Stimulated activated CD8-positive, alpha-beta memory T cell treated with anti-CD3 and anti-CD28 coated beads, Interleukin-4, amount 100 ng/mL, for 1 hour (primary cell): ENCODE measurements at places on chromosomes 5 and 9.

DNA sequence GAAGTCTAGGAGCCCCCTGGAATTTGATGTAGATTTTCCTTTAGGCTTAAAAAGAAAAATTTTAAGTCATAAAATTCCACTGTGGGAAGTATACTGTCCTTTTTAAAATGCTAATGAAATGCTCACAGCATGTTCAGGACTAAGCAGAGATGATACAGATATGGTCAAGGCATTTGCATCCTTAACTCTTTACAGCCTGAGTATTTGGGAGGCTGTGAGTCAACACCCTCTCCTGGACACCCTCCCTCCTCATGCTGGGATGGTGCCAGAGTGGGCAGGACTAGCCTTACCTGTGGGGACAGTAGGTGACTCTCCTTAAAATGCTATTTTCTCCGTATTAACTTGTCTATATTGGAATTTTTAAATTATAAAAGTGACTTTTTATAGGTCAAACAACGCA lies 197.4 kb upstream of the ELL2 start:
- DNase-seq = no peak

- no peak for DNase-seq
These were observed 72.3 kb downstream of the RAPGEF1 start for GRCh38 chr9:131667576-131667975.

DNA sequence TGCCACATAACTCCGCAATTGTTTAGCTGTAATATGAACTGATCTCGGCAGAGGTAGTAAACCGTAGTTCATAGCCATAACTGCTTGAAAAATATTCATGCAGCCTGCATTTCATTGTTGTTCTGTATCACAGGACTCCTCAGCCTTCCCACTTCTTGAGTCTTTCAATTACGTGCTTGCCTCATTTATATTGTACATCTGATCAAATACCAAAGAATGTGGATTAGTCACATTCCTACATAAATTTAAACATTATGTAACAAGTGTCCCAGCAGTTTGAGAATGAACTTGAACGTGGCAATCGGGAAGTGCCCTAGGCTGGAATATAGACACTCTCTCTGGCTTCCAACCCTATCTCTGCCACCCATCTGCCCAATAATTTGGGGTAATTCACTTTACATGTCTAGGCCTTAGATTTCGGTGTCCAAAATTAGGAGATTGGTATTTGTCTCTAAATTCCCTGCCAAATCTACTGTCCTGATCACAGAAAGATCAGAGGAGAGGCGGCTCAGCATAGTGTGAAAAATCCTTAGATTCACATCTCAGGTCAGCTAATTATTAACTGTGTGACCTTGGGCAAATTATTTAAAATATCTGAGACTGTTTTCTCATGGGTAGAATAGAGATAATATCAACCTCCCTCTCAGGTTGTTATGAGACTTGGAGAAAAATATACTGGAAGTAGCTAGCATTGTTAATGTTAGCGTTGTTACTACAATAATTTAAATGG lies 215.1 kb upstream of the RFX3 start:
- DNase-seq = no peak

GRCh38 chr9:125568621-125569020 lies 138.4 kb downstream of the MAPKAP1 start:
- no peak for DNase-seq

DNA sequence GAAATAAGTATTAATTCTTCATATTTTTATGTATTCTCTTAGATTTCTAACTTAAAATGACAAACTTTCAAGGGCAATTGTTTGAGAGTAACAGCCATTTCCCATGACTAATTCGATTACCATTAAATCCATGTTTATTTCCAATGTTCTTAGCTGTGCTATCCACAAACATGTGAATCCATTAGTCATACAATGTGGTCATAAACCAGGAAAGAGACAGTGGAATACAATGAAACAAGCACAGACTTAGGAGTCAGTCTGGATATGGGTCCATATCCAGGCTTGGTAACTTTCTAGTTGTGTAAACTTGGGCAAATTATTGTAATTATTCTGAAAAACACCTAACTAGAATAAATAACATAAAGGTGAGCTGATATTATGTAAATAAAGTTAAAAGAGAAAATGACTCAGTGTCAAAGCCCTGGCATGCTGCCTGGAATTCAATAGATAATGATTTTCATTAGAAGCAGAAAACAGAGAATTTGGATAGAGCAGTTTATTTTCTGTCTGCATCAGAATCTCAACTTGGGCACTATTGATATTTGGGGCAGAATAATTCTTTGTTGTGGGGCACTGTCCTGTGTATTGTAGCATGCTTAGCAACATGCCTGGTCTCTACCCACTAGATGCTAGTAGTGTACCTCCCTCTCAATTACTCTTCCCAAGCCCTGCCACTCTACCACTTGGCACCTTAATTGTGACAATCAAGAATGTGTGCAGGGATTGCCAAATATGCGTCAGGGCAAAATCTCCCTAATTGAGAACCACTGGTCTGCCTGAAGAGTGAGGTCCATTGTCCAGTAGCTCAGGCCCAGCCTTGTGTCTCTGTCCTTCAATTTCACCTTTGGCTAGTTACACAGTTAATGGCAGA lies 44.7 kb upstream of the SLC27A6 start:
- DNase-seq = no peak

DNA sequence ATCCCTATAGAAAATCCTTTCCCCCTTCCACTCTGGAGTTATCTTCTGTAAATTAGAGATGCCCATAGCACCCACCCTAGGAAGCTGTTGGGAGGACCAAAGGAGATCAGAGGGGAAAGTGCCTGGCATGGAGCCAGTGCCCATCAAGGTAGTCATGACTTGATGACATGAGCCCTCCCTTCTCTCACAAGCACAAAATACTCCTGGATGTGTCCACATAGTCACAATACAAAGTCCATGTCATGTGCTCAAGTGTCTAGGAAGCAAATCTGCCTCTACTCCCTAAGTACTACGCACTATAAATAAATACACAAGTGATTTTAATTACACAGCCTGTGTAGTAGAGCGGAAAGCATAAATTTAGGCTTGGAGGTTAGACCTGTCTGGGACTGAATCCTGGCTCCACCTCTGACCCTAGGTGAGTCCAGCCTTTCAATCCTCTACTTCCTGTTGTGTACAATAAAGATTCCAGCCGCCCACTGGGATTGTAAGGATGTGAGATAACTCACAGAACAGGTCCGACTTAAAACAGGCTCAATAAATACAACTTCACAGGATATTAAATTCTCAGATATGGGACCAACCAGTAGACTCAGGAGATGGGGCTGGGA lies 30.6 kb downstream of the TTC39B start:
- DNase-seq = no peak

- DNase-seq = no peak
These were observed 313.5 kb upstream of the PDE4D start for GRCh38 chr5:60207040-60207439.

DNA sequence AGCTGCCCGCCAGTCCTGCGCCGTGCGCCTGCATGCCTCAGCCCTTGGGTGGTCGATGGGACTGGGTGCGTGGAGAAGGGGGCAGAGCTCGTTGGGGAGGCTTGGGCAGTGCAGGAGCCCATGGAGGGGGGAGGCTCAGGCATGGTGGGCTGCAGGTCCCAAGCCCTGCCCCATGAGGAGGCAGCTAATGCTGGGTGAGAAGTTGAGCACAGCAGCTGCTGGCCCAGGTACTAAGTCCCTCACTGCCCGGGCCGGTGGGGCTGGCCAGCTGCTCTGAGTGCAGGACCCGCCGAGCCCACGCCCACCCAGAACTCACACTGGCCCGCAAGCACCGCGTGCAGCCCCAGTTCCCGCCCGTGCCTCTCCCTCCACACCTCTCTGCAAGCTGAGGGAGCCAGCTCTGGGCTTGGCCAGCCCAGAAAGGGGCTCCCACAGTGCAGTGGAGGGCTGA lies 764.3 kb upstream of the TYRP1 start:
- no peak for DNase-seq

- DNase-seq = no peak
These were observed 419.4 kb downstream of the RAB3C start for GRCh38 chr5:59002162-59002825.

DNA sequence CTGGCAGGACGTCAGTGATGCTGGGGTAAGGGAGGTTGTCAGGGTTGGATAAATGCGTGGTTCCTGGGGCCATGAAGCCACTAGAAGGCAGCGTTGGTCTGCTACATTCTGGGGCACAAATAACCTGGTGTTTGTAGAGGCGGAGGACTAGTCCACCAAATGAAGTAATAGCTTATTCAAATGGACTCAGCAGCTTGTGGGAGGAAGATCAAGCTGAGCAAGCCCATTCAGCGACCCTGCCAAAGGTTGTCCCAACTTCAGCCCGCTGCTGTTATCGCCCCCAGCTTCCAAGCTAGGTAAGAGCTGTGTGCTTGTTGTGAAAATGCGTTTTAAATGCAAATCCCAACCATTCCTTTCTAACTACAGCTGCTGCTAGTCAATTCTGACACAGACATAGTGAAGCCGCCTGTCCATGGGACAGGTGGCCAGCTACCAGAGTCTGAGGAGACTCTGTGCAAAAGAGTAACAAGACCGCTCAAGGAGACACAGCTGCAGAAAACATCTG lies 7.6 kb upstream of the FAM240B start:
- DNase-seq = no peak

DNA sequence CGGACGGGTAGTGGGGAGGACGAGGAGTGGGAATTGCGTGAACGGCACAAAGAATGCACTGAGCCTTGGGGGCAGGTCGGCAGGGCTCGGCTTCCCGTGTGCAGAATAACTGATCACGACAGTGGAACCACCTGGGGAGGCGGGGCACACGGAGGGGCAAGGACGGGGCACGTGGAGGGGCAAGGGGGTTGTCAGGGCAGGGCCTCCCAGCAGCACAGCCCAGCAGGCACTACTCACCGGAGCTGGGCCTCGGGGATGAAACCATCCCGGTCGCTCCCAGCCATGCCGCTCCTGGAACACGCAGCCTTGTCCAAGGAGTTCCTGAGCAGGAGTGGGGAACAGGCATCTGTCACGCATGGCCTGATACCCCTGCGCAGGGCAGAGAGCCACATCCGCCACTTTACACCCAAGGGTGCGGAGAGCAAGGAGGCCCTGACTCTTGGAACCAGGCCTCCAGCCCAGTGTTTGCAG lies 33.4 kb downstream of the SARDH start:
- no peak for DNase-seq

DNA sequence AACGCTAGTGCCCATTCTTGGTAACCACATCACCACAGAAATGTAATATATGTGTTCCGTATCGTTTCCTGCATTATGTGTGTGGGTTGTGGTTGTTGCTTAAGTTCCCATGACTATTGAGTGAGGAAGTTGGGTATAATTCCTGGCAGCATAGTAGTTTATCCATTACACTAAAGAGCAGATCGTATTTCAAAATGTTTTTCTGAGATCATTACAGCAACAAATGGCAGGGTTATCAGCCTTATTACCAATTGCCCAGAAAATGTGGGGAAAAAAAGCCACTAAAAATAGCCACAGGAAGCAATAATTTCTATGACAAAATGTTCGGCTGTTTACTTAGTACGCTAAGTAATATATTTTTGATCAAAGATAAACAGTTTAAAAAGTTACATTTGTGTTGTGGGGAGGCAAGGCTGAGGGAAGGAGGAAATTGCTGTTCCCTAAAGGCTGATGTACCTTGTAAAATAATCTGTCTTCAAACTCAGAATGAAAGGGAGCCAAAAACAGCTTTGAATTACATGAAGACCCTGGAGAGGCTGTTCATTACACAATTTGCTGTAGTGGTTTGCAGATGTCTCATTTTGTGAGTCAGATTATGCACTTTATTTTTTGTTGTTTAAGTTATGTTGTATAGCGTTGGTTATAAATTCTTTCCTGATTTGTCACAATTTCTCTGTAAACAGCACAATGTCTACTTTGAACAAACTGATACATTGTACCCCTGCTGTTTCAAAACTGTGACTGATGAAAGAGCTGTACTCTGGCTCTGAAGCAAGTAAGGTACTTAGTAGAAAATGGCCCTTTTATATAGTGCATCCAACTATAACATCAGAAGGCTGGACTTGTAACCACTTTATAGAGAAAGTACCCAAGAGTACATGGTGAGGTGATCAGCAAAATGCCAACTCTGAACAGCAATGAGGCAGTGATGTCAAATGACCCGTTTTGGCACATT lies 1028.5 kb downstream of the NR2F1-AS1 start:
- DNase-seq = no peak

GRCh38 chr5:64339769-64340168 lies 166.0 kb upstream of the RGS7BP start:
- no peak for DNase-seq

DNA sequence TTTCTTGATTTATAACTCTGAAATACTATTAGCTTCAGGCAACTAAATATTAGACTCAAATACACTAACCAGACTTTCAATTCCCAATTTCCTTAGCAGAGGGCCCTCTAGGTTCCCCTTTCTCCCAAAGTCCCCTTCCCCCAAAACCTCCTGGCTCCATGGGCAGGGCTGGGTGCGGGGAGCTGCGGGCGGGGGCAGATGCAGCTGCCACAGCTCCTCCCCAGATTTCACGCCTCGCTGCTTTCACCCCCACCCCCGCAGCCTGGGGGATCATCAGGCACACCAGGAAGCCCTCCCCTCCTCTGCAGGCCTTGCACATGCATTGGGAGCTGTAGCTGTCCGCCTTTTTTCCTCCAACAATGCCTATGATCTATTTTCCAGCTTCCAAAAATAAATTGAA lies 82.8 kb upstream of the SPATA31C2 start:
- DNase-seq = no peak

DNA sequence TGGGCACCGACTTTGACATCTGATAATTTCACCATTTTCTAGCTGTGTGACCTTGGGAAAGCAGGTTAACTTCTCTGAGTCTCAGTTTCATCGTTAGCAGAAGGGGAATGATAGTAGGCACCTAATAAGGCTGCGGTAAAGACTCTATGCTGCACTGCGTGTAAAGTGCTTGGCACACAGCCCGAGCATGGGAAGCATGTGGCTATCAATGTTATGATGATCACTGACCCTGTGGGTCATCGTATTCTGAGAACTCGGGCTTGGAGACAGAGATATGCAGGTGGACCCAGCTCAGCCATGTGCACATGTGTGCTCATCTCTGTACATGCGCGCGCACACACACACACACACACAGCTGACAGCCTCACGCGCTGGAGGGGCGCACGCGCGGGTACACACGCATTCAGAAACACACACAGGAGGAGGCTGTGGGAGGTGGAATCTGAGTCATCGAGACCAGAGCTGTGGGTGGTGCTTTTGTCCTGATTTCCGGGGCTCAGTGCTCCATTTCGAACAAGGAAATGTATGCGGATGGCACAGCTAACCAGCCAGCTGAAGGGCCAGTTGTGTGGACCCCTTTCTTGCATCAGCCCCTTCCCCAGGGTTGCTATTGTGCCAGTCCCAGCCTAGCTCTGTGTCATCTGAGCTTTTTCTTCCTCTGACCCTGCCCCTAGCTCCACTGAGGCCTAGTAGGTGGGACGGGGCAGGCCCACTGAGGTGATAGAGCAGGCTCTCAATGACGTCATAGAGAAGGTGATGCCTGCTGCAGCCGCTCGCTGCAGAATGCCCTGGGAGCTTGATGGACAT lies 11.1 kb upstream of the ARAP3 start:
- no peak for DNase-seq

DNA sequence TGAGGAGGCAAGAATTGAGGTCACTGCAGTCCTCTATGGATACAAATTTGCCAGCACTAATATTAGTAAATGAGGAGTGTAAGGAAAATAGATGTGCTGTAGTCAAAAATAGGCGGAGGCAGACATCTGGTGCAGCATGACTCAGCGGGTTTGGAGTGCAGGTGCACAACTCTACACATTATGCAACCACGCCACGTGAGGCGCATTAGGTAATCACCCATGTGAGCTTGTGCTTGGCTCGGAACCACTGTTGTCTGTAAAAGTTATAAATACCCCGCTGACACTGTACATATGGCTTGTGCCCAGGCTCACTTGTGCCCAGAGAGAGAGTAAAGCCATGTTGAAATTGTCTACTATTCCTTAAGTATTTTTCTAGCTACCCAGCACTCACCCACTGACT lies 623.5 kb upstream of the NUDT12 start:
- DNase-seq = no peak
